Stimulated activated CD4-positive, alpha-beta T cell treated with anti-CD3 and anti-CD28 coated beads, Interleukin-4, amount 100 ng/mL, for 4 hours (primary cell): ENCODE measurements at places on chromosomes 2 and 18.

DNA sequence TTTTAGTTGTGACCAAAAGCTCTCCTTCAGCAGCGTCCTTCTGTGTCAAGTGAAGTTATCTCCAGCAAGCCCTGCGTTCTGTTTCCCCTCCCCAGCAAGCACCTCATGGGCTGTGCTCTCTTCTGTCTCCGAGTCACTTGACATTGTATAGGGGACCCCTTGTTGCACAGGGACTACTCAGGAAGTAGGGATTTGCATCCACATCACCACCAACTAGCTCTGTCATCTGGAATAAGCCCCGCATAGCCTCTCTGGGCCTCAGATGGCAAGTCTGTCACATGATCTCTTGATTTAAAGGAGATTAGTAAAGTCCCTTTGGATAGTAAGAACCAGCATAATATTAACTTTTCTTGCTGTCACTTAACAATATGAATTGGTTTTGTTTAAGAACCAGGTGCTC lies 32.0 kb upstream of the STPG4 start:
- DNase-seq: no peak

DNA sequence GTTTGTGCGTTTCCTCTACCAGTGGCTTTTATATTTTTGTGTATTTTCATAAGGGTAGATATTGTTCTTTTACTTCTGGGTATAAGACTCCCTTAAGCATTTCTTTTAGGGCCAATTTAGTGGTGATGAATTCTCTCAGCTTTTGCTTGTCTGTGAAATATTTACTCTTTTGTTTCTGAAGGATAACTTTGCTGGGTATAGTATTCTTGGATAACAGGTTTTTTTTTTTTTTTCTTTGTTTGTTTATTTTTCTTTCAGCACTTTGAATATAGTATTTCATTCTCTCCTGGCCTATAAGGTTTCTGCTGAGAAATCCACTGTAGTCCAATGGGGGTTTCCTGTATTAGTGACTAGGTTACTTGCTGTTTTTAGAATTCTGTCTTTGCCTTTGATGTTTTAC lies 122.7 kb downstream of the XRCC5 start:
- no peak for DNase-seq

GRCh38 chr2:23375448-23375847 lies 9.5 kb upstream of the KLHL29 start:
- DNase-seq: no peak

DNA sequence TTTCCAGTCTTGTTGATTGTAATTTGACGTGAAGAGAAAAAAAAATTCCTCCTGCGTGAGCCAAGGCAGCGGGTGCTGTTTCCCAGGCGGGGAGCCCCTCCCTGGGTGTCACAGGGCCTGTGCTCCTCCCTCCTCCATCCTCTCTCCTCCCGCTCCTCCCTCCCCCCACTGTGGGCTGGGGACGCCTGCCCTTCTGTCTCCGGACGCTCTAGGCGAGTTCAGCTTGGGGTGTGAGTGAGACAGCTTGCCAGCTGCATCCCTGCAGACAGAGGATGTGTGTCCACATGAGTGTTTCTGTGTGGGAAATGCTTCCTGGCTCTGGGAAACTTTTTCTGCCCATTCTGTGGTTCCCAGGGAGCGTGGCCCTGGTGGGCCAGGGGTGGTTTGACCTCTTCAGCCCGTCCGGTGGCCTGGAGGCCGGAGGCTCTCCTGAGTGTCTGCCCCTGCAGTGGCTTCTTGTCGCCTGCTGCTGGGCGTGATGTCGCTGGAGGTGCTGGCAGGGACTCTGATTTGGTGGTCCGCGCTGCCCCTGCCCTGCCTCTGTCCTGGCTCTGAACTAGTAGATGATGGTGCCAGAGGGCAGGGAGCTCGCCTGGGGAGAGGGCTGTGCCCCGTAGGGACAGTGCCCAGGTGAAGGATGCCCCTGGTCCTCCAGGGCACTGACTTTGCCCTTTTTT lies 96.4 kb downstream of the USP40 start:
- DNase-seq: no peak
